ENCODE measurements at places on chromosomes 2 and 18.

GRCh38 chr2:189411860-189412259 is 29.4 kb upstream of the WDR75 start:
- DNase-seq: no peak

- DNase-seq: no peak
Observed at GRCh38 chr2:52454962-52455361, 1312.6 kb upstream of the CHAC2 start.

- no peak for DNase-seq
Observed at GRCh38 chr2:26169681-26170414, 3.0 kb upstream of the GAREM2 start.

GRCh38 chr18:74803769-74804168 is 206.1 kb downstream of the ZNF407 start:
- DNase-seq: no peak

DNA sequence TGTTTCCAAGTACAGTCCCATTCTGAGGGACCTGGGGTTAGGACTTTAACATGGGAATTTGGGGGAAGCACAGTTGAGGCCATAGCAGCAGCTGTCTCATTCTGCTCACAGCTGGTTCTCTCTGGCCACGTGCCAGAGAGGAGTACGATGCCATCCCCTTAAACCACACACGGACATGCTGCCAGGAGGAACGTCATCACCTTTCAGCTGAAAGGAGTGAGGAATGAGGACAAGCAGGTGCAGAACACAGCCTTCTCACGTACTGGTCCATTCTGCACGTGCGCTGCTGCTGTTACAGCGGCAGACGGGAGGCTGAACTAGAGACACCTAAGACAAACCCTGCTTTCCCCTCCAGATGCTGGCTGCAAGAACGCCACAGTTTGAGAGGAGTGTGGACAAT is 33.5 kb downstream of the ODC1 start:
- no peak for DNase-seq

DNA sequence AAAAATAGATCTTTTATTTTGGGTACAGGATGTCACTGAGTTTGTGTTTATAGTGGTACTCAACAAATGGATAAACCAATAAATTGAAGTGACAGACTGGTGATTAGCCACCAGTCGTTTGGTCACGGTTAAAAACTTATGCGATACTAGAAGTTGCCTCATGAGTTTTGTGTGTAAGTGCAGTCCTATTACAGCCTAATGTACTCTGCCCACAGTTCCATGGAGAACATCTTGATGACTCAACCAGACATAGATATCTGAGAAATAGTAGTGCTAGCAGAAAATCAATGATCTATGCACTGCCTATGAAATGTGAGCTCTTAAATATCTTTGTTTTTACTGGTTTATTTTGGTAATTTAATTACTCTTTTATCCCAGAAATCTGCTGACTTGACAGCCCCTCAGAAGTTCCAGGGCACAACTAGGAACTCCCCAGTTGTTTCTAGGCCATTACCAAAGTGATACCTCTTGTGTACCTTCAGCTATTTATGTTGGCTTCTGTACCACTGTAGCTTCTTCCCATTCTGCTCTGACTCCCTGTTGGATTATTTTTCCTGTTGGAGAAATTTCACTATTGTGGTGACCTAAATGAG is 209.1 kb upstream of the KCNJ3 start:
- DNase-seq: no peak

- DNase-seq: no peak
Observed at GRCh38 chr2:222490131-222490530, 65.8 kb downstream of the SGPP2 start.

GRCh38 chr2:111665551-111666116 is 218.4 kb downstream of the ANAPC1 start:
- no peak for DNase-seq

- DNase-seq: no peak
Observed at GRCh38 chr2:164545484-164545883, 75.8 kb downstream of the GRB14 start.

GRCh38 chr2:186748354-186748753 is 54.5 kb downstream of the FAM171B start:
- no peak for DNase-seq

DNA sequence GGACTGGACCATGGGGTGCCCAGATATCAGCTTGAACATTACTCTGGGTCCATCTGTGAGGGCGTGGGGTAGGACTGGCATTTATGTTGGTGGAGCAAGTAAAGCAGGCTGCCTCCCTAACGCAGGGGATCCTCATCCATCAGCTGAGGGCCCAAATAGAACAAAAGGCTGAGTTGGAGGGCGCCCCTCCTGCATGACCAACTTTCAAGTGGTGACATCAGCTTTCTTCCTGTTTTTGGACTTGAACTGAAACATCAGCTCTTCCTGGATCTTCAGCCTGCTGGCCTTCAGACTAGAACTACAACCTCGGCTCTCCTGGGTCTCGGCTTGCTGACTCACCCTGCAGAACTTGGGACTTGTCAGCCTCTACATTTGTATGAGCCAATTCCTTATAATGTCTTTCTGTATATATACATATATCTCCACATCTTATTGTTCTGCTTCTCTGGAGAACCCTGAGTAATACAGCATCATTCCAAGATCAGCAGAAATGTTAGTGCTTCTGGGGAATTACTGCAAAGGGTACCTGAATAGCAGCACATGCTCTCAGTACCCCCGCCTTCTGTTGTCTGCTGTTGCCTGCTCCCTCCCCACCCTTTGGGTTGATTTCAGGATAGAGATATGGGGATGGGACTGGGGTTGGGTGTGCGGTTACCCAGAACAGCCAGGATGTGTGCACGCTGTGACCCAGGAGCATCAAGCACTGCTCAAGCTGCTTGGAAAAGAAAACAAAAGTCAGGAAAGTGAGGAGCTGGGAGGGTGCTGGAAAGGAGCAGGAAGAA is 20.0 kb downstream of the TMEM127 start:
- DNase-seq: no peak

GRCh38 chr2:31511376-31511775 is 69.4 kb downstream of the SRD5A2 start:
- no peak for DNase-seq

- no peak for DNase-seq
Observed at GRCh38 chr2:29917781-29918180, 3.6 kb downstream of the ALK start.

DNA sequence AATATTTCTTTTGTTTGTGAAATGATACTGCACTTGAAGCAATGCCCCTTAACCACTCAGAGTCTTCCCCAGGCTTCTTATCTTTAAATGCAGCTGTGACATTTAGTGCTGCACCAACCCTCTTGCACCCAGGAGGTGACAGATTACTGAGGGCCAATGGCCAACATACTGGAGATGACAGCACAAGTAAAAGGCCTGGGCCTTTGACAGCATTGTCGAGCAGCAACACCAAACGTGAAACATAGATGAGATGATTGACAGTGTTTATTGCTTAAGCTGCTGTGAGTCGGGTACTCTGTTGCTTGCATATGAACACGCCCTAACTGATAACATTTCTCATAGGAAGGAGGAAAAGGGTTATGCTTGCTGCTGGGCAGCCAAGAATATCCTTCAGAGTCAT is 80.3 kb downstream of the THNSL2 start:
- no peak for DNase-seq

DNA sequence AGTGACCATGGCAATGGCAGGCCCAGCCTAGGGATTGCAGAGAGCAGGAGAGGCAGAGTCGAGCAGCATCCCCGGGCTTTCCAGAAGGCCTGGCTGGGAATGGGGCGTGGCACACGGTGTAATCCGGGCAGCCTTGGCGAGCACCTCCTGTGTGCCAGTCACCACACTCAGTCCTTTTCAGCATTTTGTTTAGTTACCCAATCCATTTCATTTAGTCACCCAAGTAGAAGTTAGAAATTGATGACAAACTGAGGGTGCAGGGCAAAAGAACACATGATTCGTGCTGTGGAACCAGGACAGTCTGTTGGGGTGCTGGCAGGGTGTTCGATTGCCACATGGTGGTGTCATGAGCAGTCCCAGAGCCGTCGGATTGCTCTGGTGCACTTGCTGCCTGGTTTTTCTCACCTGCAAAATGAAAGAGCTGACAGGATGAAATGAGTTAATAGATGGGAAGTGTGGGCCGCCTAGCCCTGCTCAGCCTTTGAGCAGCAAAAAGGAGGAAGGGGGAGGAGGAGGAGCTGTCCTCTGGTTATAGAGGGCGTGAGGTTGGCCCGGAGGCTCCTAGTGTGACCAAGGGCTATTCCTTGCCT is 299.4 kb downstream of the AGAP1 start:
- no peak for DNase-seq

DNA sequence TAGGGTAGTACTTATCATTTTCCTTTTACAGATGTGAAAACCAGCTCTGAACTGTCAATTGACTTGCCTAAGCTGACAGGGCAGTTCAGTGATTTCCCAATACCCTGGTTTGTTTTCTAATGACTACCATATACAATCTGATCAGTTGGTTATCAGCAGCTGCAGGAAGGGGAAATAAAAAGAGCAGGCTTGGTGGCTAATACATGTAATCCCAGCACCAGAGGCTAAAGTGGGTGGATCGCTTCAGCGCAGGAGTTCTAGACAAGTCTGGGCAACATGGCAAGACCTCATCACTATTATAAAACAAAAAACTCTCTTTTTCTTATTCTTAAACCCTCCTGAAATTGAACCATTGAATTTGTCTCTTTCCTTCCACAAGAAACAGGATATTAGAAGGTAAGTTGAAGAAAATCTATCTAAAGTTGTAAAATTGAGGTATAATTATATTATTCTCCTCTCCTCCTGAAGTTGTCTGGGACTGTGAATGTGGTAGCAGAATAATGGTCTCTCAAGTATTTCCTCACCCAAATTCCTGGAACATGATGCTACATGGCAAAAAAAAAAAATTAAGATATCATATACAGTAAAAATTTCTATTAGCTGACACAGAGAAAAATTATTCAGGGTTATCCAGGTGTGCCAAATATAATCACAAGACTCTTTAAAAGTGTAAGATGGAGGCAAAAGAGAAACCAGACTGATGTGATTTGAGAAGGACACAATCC is 1441.6 kb downstream of the SUCLG1 start:
- DNase-seq: no peak

DNA sequence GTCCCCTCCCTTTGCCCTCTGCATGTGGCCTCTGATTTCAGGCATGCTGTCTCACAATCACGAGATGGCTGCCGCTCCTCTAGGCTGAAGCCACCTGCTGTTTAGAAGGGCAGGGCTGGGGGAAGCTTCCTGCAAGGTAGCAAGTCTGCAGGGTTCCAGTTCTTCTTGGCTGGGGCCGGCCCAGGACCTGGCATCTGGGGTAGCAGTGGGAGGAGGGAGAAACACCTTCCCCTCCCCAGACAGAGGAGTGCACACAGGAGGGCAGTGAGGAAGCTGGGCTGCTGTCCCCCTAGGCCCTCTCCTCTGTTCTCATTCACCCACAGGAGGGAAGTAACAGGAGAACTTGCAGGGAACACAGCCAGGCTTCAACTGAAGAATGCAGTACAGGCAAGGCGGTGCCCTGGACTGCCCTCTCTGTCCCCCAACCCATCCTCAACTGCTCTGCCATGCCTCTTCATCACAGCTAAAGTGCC is 345.9 kb upstream of the HS6ST1 start:
- no peak for DNase-seq

DNA sequence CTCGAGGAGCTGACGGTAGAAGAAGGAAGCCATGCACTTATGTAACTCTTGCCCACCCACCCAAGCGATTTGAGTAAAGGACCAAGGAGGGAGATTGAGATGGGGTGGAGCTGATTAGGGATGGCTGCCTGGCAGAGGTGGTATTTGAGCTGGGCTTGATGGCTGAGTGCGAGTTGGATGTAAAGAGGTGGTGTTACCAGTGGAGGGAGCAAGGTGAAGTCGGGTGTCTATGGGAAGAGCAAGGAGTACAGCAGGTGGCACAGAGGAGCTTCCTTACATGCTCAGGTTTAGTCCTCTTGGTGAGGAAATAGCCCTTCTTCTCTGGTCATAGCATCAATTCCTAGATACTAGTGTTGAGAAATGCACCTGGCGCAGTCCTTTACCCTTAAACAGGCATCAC is 294.2 kb upstream of the SKOR2 start:
- no peak for DNase-seq

- no peak for DNase-seq
Observed at GRCh38 chr2:56177420-56178220, 6.2 kb upstream of the CCDC85A start.

GRCh38 chr18:74430806-74431571 is 26.1 kb downstream of the DIPK1C start:
- no peak for DNase-seq

GRCh38 chr2:44753552-44754285 is 187.8 kb upstream of the SIX3 start:
- no peak for DNase-seq

- DNase-seq: no peak
Observed at GRCh38 chr2:174184504-174184903, 63.8 kb downstream of the OLA1 start.

- no peak for DNase-seq
Observed at GRCh38 chr2:135175177-135175576, 123.1 kb downstream of the RAB3GAP1 start.

DNA sequence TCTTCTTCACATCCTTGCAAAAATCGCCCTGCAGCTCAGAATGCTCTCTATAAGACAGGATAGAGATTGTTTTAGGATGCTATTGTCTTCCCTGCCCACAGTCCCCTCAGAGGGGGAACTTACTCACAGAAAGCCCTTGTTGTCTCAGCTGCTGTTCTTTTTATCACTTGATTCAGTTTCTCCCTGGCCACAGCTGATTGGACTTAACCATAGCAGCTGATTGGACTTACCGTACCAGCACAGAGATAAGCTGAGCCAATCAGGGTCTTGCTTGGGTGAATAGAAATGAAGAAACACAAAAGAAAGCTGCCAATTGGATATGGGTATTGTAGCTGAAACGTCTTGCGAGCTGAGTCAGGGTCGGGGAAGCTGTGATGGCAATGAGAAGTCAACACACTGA is 194.2 kb upstream of the MEX3C start:
- no peak for DNase-seq

DNA sequence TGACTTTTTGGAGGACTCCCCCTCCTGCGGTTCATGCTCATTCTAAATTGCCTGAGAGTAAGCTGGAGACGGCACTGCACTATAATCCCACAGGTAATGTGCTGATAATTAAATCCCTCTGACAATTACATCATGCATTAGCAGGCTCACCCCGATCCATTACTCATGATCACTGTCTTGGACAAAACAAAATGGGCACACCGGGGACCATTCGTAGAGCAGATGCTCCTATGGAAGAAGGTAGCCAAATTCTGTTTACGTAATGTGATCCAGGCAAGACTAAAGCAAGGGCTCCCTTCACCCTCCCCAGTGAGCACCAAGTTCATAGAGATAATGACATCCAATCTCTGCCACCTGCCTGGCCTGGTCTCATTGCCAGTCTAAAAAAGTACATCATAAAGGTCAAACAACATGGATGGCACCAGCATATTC is 657.1 kb upstream of the SOX11 start:
- DNase-seq: no peak

GRCh38 chr2:146734042-146734820 is 1110.6 kb upstream of the ACVR2A start:
- DNase-seq: no peak

- DNase-seq: no peak
Observed at GRCh38 chr2:174699993-174700766, 64.1 kb downstream of the CHRNA1 start.

Data from stimulated activated CD4-positive, alpha-beta T cell treated with anti-CD3 and anti-CD28 coated beads, Interleukin-4, amount 100 ng/mL, for 48 hours (primary cell).